Activated T-helper 1 cell treated with anti-CD3 and anti-CD28 coated beads, Interleukin-12 subunit alpha, Interleukin-12 subunit beta, Interleukin-2, Interleukin-4 antibody, amounts not matched to agents 30 ng/mL and 10 ng/mL and 1 ng/mL, durations not matched to agents 14 hours and 24 hours and 36 hours (primary cell): ENCODE measurements at places on chromosomes 7 and 10. TPM values are rescaled to one million over a fixed set of nuclear protein-coding genes. Genes with fewer than 3 reads are reported as not detected.

AKR1C8 gene
- 0.22 and 0.34 TPM in 2 replicates for total RNA-seq

PAPOLB gene
- total RNA-seq, result not detected in 2 replicates

MASTL gene
- 33.2 and 33.7 TPM in 2 replicates for total RNA-seq

- peak overlapping the region; percentile 40 for H3K27ac ChIP-seq
- no peak overlapping the region for H3K4me3 ChIP-seq
- H3K4me1 ChIP-seq, result peaks cover 6% of the 10 kb centered on the region
- no peaks in the 10 kb centered on the region for H3K27me3 ChIP-seq
Measured at GRCh38 chr7:47937065-47937687, 11.1 kb downstream of the PKD1L1 start.

DNA sequence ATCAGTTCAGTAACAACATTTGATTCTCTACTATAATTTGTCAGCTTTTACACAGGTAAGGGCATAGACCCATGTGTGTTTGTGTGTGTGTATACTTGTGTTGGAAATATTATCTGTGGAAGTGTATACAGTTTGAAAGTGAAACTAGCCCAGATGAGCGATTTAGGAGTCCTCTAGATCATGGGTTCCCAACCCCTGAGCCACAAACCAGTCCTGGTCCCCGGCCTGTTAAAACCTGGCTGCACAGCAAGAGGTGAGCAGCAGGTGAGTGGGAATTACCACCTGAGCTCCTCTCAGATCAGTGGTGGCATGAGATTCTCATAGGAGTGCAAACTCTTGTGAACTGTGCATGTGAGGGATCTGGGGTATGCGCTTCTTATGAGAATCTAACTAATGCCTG lies 1221.5 kb upstream of the SORCS1 start:
- H3K27me3 ChIP-seq, result no peaks in the 10 kb centered on the region
- H3K27ac ChIP-seq, result no peak overlapping the region
- H3K4me1 ChIP-seq, result no peaks in the 10 kb centered on the region
- DNase-seq, result no peak
- H3K36me3 ChIP-seq, result no peaks in the 10 kb centered on the region

DNA sequence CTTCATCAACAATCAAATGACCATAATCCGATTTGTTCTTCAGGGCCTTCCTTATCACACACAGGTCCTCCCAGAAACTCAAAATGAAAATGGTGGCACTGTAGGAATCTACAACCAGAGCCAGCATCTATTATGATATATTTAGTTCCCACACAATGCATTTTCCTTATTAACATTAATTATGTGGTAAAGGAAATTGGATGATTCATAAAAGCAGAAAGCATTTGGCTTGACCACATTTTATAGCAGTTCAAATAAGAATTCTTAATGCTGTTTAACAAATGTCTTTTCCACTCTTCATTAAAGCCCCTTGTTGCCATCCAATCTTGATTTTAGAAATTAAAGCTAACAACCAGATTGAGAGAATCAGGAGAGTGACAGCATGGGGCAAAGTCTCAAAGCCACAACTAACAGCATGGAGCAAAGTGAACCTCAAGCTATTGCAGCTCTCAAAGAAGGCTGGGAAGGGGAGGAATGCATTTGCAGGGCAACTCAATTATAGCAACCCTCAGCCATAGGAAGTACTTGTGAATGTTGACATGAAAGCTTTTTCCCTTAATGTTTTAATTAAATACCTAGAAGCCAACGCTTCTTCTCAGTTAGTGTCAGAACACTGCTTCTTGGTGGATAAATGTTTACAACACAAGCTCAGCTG lies 549.1 kb downstream of the NXPH1 start:
- H3K4me1 ChIP-seq, result no peaks in the 10 kb centered on the region
- H3K36me3 ChIP-seq, result no peaks in the 10 kb centered on the region
- no peak for DNase-seq
- no peak overlapping the region for H3K4me3 ChIP-seq
- H3K27ac ChIP-seq, result no peak overlapping the region
